ENCODE measurements at places on chromosomes 1 and 21.

DNA sequence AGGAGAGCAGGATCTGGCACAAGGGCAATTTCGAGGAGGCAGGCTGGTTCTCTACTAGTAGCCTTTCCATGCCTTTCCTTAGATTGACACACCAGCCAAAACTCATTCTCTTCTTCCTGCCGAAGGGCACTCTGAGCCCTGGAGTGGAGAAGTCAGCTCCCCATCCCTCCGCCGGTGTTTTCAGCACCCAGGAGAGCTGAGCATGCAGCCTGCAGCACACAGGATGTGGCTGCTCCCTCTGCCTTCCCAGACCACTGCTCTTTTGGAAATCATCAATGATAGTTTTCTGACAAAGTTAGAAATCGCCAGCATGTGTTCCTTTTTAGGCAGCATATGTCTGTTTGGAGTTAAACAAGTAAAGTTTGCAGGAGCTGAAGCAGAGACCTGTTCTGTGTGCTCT, 11.7 kb downstream of the RNU5D-1 start:
- DNase-seq = no peak

DNA sequence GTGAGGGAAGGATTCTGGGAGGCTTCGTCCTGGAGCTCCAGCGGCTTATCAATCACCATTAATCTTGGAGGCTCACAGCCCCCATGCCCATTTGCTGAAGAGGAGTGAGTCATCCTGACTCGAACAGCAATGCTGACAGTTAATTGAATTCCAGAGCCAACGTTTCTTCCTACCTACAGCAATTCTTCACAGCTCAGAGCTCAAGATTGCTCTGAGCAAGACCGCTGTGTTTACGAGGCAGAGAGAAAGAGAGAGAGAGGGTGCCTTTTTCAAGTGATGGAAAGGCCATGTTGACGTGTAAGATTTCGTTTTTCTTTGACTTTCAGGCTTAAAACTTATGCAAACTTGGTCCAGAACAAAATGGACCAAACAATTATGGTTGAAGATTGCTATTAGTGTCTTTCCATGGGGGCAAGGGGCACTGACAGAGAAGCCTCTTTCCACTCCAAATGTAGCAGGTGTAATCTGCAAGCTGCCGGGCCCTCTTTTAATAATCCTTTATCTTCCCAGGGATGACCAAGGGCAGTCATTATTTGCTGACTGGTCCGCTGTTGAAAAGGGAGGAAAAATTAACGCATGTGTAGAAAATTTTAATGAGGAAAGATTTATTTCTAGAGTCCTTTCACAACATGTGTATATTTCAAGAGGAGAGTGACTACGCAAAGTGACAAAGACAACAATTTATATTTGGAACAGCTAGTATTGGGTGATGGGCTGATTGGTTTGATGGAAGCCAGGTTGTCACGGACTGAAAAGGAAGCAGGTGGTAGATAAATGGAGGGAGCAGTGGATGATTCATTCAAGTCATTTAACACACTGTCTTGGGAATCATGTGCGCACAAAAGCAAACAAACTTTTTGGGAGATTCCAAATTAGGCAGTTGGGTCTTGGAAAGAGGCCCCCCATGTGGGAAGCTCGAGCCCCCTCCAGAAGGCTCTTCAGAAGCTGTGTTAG, 136.1 kb upstream of the IRF2BP2 start:
- DNase-seq = no peak

GRCh38 chr1:52668711-52669110, 29.4 kb downstream of the COA7 start:
- no peak for DNase-seq

DNA sequence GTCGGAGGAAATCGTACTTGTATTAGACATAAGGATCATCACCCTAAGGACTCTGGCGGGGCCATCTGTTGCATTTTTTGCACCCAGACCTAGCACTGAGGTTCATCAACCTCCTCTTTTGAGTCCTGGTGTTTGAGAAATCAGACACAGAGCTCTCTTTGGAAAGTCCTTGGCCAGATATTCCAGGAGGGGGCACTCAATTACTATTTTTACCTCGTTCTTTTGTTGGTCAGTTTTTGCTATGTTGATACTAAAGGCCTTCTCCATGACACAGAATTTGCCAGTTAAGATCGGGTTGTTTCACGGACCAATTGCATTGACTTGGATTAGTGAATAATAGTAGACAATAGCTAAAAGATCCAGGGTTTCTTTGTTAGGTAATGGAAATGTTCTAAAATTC, 711.2 kb downstream of the KCNT2 start:
- DNase-seq = no peak

DNA sequence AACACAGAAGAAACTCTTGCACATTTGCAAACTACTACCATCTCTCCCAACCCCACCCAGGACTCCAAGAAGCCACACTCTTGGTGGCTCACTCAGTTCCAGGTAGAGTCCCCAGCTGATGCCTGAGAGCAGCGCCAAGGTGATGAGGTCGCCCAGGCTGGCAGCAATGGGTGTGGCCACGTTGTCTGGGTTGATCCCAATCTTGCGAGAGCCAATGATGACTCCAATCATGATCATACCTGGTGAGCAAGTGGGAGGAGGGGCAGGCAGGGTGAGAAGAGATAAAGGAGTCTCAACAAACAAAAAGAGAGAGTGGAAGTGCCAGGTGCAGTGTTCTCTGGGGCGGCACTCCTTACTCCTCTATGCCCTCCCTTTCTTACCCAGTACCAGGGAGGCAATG, 14.4 kb downstream of the SLC41A1 start:
- peak; percentile 10 for DNase-seq

GRCh38 chr1:233005156-233005555, 54.7 kb downstream of the NTPCR start:
- DNase-seq = no peak

DNA sequence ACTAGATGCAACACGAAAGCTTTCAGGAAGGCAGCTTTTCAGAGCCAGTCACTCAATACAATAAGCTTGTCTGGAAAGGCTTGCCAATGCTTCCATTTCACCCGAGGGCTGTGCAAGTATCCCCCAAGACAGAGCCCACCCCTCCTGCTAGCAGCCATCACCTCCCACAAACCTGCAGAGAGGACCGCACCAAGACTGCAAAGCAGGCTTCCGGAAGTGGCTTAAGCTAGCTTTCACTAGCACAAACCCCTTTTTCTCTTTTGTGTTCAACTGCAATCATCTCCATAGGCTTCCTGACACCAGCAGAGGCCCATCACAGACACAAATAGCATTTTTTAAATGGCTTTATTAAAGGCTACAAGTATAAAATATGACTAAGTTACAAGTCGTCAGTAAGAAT, 31.5 kb downstream of the C1orf198 start:
- no peak for DNase-seq
